Chondrocyte (in vitro differentiated cells): ENCODE measurements at places on chromosomes 3 and 15. TPM values are rescaled to one million over a fixed set of nuclear protein-coding genes. Genes with fewer than 3 reads are reported as not detected.

GRCh38 chr3:187920030-187920429 lies 174.8 kb upstream of the BCL6 start:
- H3K4me1 ChIP-seq = peaks cover 14% of the 10 kb centered on the region
- no peak overlapping the region for H3K4me3 ChIP-seq
- no peaks in the 10 kb centered on the region for H3K27me3 ChIP-seq
- DNase-seq = no peak
- no peak overlapping the region for H3K27ac ChIP-seq
- H3K36me3 ChIP-seq = no peaks in the 10 kb centered on the region

Gene KNG1
- total RNA-seq = not detected in 3 replicates

Gene IL5RA
- not detected in 3 replicates for total RNA-seq

DNA sequence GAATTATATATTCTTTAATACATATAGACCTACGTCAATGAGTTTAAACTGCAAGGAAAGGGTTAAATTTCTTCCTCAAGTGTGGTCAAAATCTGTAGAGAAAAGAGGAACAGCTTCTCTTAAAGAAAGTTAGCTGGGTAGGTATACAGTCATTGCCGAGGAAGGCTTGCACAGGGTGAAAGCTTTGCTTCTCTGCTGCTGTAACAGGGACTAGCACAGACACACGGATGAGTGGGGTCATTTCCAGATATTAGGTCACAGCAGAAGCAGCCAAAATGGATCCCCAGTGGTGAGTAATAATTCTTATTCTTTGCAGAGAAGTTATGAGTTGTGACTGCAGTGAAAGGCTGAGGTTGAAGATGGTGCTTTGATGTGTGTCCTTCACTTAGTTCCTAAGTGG lies at the start of gene CD86:
TSS of gene CD86 (plus strand) at position 148 of the 400 bp plus-strand sequence. CDS start at position 276, 128 bp downstream.
- no peak within 1 kb of the TSS for H3K4me3 ChIP-seq
- no peak within 1 kb of the TSS for H3K27ac ChIP-seq
- no peaks in the 10 kb centered on the region for H3K36me3 ChIP-seq
- H3K27me3 ChIP-seq = peaks cover 5% of the 10 kb centered on the region
- no peaks in the 10 kb centered on the region for H3K4me1 ChIP-seq

GRCh38 chr15:59966262-59966661 lies 37.8 kb upstream of the FOXB1 start:
- H3K27ac ChIP-seq = no peak overlapping the region
- H3K4me3 ChIP-seq = no peak overlapping the region
- peaks cover 10% of the 10 kb centered on the region for H3K27me3 ChIP-seq
- no peaks in the 10 kb centered on the region for H3K4me1 ChIP-seq

DNA sequence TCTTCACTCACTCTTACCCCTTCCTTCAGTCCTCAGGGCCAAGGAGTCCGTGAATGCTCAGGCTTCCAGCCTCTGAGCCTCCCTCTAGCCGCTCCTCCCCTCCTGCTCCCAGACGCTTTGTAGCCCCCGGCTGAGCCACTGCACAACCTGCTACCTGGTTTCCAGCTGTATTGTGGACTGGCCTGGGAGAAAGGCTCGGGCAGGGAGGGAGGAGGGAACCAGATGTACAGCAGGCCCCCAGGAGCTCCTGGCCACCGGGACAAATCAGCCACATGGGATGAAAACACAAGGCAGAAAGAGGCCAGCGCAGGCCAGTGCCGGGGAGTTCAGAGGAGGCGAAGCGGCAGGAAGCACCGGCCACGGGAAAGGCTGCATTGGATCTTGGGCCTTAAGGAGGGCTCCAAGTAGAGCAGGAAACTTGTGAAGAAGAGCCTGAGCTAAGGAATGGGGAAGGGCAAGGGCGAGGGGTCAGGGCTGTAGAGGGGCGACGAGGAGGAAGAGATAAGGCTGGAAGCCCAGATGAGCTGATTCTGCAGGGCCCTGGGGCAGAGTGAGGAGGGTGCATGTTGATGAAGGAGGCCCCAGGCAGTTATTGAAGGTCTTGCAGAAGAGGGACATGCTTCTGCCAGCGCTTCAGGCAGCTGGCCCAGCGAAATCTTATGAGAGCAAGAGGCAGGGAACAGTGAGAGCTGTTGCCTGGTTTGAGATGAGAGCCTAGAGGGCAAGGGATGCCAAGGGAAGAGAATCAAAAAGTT lies 14.3 kb downstream of the CPN2 start:
- H3K27me3 ChIP-seq = peaks cover 22% of the 10 kb centered on the region
- DNase-seq = no peak
- H3K4me3 ChIP-seq = no peak overlapping the region
- no peaks in the 10 kb centered on the region for H3K36me3 ChIP-seq
- no peak overlapping the region for H3K27ac ChIP-seq

Gene MKRN3
- total RNA-seq = not detected in 3 replicates

GRCh38 chr3:138797508-138798038 lies 37.2 kb downstream of the PIK3CB start:
- DNase-seq = no peak
- no peak overlapping the region for H3K27ac ChIP-seq
- no peaks in the 10 kb centered on the region for H3K36me3 ChIP-seq
- no peaks in the 10 kb centered on the region for H3K27me3 ChIP-seq

DNA sequence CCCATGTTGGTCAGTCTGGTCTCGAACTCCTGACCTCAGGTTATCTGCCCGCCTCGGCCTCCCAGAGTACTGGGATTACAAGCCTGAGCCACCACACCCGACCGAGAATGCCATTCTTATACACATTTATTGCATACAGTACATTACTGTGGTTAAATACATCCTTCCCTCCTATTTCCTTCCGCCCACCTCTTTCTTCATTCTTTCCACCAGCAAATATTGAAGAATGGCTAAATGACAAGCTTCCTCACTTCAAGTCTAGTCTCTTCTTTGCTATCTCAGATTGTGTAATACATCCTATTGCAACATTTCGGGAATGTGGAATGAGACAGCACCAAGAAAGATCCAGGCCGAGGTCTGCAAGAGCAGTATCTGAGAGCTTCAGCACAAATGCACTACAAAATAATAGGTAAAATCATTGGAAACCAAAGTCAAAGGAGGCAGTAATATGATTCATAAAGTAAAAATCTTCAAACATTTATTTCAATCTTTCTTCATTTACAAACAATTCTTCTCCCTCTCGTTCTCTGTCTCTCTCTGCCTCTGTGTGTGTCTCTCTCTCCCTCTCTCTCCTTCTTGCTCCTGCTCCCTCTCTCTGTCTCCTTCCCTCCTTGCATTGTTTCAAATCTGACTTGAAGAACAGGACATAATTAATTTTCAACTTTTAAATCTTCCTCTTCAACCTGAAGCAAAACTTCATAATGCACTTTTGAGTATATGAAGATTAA lies 94.7 kb upstream of the TGFBR2 start:
- DNase-seq = no peak
- H3K36me3 ChIP-seq = no peaks in the 10 kb centered on the region
- H3K4me1 ChIP-seq = peaks cover 47% of the 10 kb centered on the region

Gene CFAP20DC
- 1.9 to 3.6 TPM (median 3.1 TPM) in 3 replicates for total RNA-seq

GRCh38 chr3:71858503-71859122 lies 73.7 kb upstream of the PROK2 start:
- no peak for DNase-seq
- peaks cover 2% of the 10 kb centered on the region for H3K36me3 ChIP-seq
- H3K4me3 ChIP-seq = no peak overlapping the region
- peaks cover 39% of the 10 kb centered on the region for H3K27me3 ChIP-seq
- H3K4me1 ChIP-seq = no peaks in the 10 kb centered on the region

GRCh38 chr3:156429125-156429524 lies 125.8 kb downstream of the SSR3 start:
- peaks cover 8% of the 10 kb centered on the region for H3K4me1 ChIP-seq
- no peaks in the 10 kb centered on the region for H3K27me3 ChIP-seq
- H3K4me3 ChIP-seq = no peak overlapping the region
- no peaks in the 10 kb centered on the region for H3K36me3 ChIP-seq
- H3K27ac ChIP-seq = no peak overlapping the region

DNA sequence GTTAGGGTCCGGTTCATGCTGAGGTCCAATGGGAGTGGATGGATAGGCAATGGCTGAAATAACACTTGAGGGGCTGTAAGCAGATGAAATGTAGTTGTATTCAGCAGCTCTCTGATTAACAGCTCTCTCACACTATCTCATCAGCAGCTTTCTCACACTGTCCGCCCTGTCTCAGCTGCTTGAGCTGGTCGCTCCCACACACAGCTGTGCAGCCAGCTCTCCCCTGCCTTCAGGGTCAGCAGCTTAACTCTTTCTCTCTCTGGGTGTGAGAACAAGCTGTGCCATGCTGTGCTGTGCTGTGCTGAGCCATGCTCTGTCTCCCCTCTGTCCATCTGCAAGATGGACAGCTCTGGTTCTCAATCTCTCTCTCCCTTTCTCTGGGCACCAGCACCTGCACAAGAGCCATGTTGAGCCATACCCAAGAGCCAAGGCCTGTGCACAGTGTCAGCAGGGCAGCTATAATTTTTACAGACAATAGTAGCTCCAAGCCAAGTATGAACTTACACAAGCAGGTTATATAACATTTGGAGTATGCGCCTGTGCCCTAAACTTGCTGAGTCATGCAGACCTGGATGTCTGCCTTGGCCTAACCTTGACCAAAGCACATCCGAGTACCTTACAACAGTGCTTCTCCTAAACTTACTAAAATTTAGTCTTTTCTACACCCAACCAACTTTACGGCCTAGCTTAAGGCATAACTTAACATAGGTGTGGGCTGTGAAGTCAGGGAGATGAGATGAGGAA lies 291.3 kb upstream of the TRIM42 start:
- H3K36me3 ChIP-seq = no peaks in the 10 kb centered on the region
- H3K4me1 ChIP-seq = peaks cover 15% of the 10 kb centered on the region
- DNase-seq = no peak
- no peaks in the 10 kb centered on the region for H3K27me3 ChIP-seq
- H3K4me3 ChIP-seq = no peak overlapping the region

DNA sequence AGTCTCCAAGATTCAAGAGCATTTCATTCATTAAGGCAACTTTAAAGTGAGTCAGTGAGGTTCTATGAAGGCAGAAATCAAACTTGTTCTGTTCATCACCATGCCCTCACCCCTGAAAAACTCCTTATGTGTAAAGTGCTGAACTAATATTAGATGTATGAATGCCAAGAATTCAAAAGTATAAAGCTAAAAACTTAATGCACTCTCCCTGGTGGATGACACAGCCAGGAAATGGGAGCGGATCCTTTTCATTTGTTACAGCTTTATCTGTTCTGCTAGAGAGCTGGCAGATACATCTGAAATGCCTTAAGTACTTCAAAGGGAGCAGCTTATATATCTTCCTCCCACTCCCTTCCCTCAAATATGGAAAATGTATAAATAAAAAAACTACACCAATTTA lies 8.2 kb downstream of the TXNRD3 start:
- H3K4me1 ChIP-seq = peaks cover 5% of the 10 kb centered on the region
- H3K4me3 ChIP-seq = no peak overlapping the region
- no peak for DNase-seq
- H3K36me3 ChIP-seq = peaks cover 15% of the 10 kb centered on the region
- no peaks in the 10 kb centered on the region for H3K27me3 ChIP-seq

Gene APBA2
- 26.4 to 30.4 TPM (median 28.7 TPM) in 3 replicates for total RNA-seq

Gene SOX14
- total RNA-seq = not detected in 3 replicates

Gene PLCL2
- 0.85 to 1.3 TPM (median 1.2 TPM) in 3 replicates for total RNA-seq

- peak overlapping the region; percentile 26 for H3K4me3 ChIP-seq
- H3K36me3 ChIP-seq = no peaks in the 10 kb centered on the region
- peak overlapping the region; percentile 70 for H3K27ac ChIP-seq
- H3K4me1 ChIP-seq = peaks cover 16% of the 10 kb centered on the region
Observed at GRCh38 chr3:182364723-182365650, 428.3 kb upstream of the ATP11B start.

GRCh38 chr15:27808182-27808581 lies 290.9 kb downstream of the OCA2 start:
- H3K4me3 ChIP-seq = no peak overlapping the region
- no peak overlapping the region for H3K27ac ChIP-seq
- no peak for DNase-seq
- H3K36me3 ChIP-seq = no peaks in the 10 kb centered on the region

DNA sequence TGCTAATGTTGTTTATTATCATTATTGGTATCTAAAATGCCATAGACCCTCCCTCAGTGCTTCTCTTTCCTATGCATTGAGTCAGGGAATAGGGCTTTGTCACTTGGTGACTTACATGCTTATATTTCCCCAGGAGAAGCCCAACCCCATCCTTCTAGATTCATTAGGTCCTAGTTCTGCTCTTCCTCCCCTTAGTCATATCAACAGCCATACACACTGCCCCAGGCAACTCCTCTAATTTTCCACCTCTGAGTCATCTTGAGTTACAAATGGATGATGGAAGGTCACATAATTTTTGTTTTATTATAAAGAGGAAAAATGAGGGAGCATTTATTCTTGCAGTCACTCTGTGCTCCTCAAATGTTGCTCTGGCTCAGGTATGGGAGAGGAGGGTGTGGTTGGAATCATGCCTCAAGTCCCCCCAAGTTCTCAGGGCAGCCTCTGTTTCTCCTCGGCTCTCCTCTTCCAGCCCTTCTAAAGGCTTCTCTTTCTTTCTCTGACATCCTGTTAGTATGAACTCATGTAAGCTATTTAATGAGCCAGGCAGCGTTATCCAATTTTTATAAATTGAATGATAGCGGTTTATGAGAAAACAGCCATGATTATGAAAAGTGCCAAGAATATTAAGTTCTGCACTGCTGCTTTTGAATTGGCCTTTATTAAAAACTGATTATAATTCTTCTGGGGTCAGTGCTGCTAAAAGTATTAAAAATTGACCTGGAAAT lies 45.6 kb upstream of the FSTL1 start:
- H3K27me3 ChIP-seq = no peaks in the 10 kb centered on the region
- H3K4me3 ChIP-seq = no peak overlapping the region
- peaks cover 48% of the 10 kb centered on the region for H3K4me1 ChIP-seq
- H3K27ac ChIP-seq = peak overlapping the region; percentile 81

Gene TIGIT
- total RNA-seq = not detected in 3 replicates

- no peak overlapping the region for H3K4me3 ChIP-seq
- peak overlapping the region; percentile 77 for H3K27ac ChIP-seq
- H3K4me1 ChIP-seq = peaks cover 26% of the 10 kb centered on the region
- no peaks in the 10 kb centered on the region for H3K27me3 ChIP-seq
- no peak for DNase-seq
- peaks cover 2% of the 10 kb centered on the region for H3K36me3 ChIP-seq
Observed at GRCh38 chr15:39461536-39462130, 119.2 kb upstream of the THBS1 start.

DNA sequence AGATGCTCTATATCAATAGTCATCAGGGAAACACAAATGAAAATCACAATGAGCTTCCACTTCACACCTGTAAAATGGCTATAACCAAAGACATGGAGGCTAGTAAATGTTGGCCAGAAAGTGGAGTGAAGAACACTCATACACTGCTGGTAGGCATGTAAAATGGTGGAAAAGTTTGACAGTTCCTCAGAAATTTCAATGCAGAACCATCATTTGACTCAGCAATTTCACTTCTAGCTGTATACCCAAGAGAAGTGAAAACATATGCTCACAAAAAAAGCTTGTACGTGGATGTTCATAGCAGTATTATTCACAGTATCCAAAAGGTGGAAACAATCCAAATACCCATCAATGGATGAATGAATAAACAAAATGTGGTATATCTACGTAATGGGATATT lies 19.2 kb upstream of the TOP2B start:
- H3K27ac ChIP-seq = no peak overlapping the region
- H3K4me1 ChIP-seq = peaks cover under 1% of the 10 kb centered on the region
- no peak for DNase-seq
- no peaks in the 10 kb centered on the region for H3K36me3 ChIP-seq
- H3K27me3 ChIP-seq = peaks cover 10% of the 10 kb centered on the region
- H3K4me3 ChIP-seq = no peak overlapping the region
